Left forelimb (tissue), 1 donor: ENCODE measurements at places on chromosomes 7 and 10.

DNA sequence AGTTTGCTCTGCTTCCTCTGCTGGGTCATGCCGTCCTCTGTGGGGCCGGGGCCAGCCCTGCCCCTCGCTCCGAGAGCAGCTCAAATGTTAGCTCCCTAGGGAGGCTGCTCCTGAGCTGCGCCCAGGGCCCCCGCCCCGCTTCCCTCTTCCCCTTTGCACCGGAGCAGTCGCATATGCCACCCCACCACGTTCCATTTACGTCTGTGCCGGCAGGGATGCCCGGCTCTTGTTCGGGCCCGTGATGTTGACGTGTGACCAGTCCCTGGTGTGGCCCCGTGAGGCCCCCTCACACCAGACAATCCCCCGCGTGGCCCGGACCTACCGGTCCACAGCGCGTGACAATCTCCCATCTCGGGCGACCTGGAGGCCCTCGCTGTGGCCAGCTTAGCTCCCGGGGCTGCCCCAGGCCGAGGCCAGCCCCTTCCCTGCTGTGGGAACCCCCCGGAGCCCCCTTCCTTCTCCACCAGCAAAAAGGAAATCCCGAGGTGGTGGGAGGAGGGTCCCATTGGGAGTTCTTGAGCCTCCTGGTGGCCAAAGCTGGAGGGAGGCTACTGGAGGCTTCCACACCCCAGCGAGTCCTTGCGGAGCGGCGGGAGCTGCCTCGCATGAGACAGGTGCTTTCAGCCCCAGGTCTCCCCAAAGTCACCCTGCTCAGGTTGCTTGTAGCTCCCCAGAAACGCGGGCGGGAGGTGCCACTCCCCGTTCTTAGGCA lies 15.2 kb downstream of the FAM20C start:
- no peak for DNase-seq

- no peak for DNase-seq
These were observed 19.7 kb upstream of the ITGA8 start for GRCh38 chr10:15739254-15739970.

DNA sequence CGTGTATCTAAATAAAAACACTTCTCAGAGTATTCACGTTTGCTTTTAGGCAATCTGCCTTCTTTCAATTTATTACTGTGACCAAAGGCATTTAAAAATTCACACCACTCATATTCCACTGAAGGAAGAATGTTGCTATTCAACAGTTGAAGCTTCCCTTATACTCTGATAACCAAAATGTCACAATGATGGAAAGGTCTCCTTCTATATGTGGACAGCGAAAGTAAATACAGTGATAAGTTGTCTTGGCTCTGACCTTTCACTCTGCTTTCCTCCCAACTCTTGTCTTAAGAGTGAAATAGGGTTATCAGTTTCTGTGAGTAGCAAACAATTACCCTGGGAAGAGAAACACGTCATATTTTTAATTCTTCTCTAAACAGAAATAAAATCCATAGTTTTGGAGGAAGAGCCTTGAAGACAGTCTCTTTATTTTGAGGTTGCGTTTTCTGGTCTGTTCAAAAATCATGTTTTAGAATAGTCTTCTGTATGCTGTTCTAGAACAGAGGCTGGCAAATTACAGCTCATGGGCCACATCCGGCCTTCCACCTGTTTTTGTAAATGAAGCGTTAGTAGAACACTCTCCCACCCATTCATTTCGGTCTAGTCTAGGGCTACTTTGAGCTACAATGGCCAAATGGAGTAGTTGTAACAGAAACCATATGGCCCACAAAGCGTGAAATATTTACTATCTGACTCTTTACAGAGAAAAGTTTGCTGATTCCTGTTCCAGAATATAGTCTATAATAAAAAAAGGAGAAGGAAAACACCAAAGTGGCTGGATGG lies 41.3 kb downstream of the ETV1 start:
- DNase-seq = no peak

GRCh38 chr7:123022576-123022975 lies 27.1 kb upstream of the TAS2R16 start:
- no peak for DNase-seq

- DNase-seq = no peak
These were observed 4.0 kb downstream of the ITGA8 start for GRCh38 chr10:15715619-15716227.

DNA sequence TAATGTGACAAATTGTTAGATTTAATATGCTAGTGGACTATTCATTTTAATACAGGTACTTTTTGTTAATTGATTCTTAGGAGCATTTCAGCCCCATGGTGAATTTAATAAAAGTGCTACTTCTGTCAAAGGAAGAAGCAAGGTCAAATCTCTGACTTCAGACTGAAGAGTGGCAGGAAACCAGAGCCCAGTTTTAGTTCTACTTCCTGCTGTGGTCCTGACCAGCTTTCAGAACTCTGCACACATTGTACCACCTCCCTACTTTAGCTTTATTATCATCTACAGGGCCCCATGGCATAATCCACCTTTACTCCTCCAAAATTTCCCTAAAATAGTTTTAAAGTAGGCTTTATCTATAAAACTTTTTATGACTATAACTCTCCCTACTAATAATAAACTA lies 33.7 kb downstream of the CTTNBP2 start:
- no peak for DNase-seq

- DNase-seq = no peak
These were observed 5.3 kb downstream of the CTBP2 start for GRCh38 chr10:125155101-125155500.

- DNase-seq = no peak
These were observed 272.5 kb upstream of the COBL start for GRCh38 chr7:51589111-51589510.

GRCh38 chr7:126768836-126769235 lies 483.9 kb downstream of the GRM8 start:
- DNase-seq = no peak

GRCh38 chr7:131493581-131493980 lies 62.8 kb downstream of the PODXL start:
- DNase-seq = no peak

- DNase-seq = no peak
These were observed 12.2 kb downstream of the PDZD8 start for GRCh38 chr10:117363028-117363427.

GRCh38 chr10:100519311-100520051 lies at the start of gene SEC31B:
Gene SEC31B (minus strand): TSS chr10:100519861. CDS start chr10:100516952, 2,909 bp downstream.
- no peak for DNase-seq

- no peak for DNase-seq
These were observed 172.1 kb upstream of the ASAH2 start for GRCh38 chr10:50423448-50423847.

DNA sequence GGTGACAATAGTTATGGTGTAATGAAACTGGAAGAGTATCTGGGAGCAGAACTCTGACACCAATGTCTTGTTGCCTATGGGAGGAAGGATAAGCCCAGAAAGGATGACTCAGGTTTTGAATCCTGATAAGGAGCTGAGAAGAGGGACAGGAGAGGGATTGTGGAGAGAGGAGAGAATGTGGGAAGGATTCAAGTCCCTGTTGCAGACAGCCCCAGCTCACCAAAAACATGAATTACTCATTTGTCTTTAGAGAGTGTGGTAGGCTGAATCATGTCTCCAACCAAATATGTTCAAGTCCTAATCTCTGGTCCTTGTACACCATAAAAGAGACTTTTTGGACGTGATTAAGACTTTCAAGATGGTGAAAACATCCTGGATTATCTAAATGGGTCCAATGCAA lies 206.9 kb upstream of the PHYHIPL start:
- no peak for DNase-seq

- no peak for DNase-seq
These were observed 100.0 kb upstream of the PRR15 start for GRCh38 chr7:29463504-29464158.

DNA sequence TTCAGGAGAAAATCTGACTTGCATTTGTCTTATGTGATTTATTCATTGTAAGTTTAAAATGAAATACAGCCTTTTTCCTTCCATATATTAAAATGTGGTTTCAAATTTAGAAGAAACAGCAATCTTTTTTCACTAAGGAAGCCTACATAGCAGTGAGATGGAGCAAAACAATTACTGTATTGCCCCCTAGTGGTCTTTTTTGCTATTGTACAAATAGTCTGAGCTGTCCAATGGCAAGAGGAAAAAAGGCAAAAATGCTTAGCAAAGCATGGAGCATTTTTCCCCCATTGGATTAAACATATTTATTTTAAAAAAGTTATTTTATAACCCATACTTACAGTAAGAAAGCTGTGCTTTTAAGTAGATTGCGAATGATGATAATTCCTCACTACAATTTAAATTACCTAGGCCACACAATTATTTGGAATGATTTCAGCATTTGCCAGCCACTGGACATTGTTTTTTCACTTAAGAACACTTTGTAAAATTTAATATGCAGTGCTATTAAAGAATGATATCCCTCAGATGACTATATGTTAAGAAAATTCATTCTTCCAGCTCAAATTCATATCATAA lies 119.5 kb downstream of the CPED1 start:
- DNase-seq = no peak

GRCh38 chr7:151725844-151726651 lies 150.9 kb downstream of the PRKAG2 start:
- DNase-seq = no peak

GRCh38 chr7:90483251-90483650 lies 13.8 kb downstream of the PTTG1IP2 start:
- no peak for DNase-seq

GRCh38 chr10:76350583-76350982 lies 919.2 kb downstream of the LRMDA start:
- DNase-seq = no peak

DNA sequence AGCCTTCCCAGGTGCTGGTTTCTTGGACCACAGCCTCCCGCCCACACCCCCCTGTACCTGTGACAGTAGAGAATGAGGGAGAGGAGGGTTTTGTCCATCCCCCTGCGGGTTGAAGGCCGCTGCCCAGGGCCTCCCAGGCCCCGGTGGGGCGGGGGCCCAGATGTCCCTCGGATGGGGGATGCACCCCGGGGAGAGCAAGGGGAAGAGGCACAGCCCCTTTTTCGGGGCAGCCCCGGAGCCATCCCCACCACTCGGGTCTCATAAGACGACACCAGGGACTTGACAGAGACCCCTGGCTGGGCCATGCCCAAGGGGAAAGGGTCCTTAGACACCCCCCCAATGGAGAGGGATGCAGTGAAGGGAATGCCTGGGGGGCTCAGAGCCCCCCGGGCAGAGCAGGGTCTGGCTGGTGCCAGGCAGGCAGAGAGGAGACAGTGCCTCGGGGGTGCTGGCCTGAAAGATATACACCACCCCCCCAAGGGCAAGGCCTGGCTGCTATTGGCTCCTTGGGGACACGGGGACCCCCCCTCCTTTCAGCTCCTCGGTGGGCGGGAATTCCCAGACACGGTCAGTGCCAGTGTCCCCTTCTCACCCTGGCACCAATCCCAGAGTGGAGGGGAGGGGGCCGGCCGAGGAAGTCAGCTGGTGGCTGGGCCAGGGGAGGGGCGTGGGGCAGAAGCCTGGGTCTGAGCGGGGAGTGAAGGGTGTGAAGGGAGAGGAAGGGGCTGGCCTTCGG lies 3.7 kb upstream of the SPACDR start:
- DNase-seq = no peak

- DNase-seq = no peak
These were observed 14.1 kb upstream of the SOSTDC1 start for GRCh38 chr7:16479591-16479990.

GRCh38 chr7:52257890-52258289 lies 777.5 kb upstream of the POM121L12 start:
- no peak for DNase-seq

DNA sequence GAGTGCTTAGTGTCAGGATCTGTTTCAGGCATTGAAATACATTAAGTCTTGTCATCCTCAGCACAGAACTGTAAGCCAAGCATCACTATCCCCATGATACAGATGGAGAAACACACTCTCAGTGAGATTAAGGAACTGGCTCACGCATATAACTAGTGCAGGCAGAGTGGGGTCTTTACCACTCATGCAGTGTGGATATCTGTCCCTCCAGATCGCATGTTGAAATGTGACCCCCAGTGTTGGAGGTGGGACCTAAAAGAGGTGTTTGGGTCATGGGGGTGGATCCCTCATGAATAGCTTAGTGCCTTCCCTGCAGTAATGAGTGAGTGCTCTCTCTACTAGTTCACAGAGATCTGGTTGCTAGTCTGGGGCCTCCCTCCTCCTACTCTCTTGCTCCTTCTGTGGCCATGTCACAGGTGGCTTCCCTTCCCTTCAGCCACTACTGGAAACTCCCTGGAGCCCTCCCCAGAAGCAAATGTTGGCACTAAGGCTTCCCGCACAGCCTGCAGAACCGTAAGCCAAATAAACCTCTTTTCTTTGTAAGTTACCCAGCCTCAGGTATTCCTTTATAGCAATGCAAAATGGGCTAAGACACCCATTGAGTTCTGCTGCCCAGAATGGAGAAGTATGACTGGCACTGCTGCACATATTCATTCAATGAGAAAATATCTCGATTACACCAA lies 31.8 kb upstream of the MSMB start:
- no peak for DNase-seq

DNA sequence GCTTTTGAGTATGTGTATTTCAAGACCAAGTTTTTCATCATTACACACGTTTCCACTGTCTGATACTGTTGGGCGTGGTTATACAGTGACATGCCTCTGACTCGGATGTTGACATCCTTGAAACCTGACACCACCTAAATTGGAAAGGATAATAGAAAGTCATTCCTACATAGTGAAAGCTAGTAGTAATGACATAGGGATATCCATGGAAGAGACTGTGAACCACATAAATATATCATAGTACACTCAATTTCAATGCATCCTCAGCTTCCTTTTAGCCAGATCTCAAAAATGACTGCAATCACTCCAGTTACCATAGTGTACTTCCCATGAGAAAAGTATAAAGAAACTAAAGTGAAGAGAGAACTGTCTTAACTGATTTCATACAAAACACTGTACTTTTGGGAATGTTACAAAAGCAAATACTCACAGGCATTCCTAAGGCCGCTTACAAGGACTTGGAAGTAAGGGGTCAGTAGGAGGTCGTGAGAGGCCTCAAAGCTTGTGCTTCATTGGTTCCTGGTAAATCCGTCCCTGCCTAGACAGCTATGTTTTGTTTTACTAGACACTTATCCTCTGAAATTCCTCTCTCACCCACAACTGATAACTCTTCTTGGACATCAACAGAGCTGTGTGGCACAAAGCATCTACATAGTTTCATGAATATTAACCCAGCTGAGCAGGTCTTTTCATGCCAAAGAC lies 71.8 kb upstream of the VWDE start:
- no peak for DNase-seq

GRCh38 chr7:77223261-77223660 lies 23.6 kb upstream of the FGL2 start:
- DNase-seq = no peak

- DNase-seq = peak; percentile 66
These were observed 1.2 kb downstream of the TPK1 start for GRCh38 chr7:144834641-144835144.

DNA sequence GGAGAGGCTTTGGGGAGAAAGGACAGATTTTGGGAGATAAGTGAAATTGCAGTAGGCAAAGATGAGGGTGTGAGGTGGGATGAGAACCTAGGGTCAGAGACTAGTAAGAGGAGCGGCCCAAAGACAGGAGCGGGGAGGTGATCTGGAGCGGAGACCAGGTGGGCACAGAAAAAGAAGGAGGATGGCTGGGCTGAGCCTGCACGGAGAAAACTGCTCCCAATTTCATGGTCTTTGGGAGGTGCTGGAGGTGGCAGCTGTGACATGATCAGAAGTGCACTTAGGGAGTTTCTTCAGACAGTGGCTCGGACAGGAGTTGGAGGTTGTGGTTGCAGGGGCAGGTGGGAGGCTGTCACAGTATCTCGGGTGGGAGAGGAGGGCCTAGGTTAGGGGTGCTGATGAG lies 232.8 kb downstream of the SKAP2 start:
- no peak for DNase-seq

GRCh38 chr10:1142596-1142995 lies 86.4 kb downstream of the WDR37 start:
- DNase-seq = no peak

GRCh38 chr7:73363225-73364005 lies 35.5 kb downstream of the FKBP6 start:
- no peak for DNase-seq
